MM.1S (cell line): ENCODE measurements at places on chromosomes 6 and 20.
A peak's percentile ranks its signal among the peaks of the same experiment; 100 is the strongest.

GRCh38 chr20:50292079-50292590 lies 101.5 kb downstream of the CEBPB start:
- DNase-seq: no peak

- no peak for DNase-seq
These were observed 1.9 kb upstream of the TJAP1 start for GRCh38 chr6:43475516-43475915.

- no peak for DNase-seq
These were observed 493.5 kb upstream of the FLRT3 start for GRCh38 chr20:14830899-14831298.

DNA sequence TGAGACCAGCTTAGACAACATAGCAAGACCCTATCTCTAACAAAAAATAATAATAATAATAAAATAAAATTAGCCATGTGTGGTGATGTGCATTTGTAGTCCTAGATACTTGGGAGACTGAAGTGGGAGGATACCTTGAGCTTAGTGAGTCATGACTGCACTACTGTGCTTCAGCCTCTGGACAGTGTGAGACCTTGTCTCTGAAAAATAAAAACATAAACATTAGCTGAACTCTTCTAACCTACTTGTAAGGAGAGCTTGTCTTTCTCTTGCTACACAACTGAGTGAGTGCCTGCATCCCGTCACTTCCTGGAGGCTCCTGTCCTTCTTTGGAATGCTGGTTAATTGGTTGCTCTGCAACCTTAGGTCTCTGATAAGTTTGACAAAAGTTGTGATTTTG lies 5.1 kb upstream of the DBNDD2 start:
- DNase-seq: no peak

DNA sequence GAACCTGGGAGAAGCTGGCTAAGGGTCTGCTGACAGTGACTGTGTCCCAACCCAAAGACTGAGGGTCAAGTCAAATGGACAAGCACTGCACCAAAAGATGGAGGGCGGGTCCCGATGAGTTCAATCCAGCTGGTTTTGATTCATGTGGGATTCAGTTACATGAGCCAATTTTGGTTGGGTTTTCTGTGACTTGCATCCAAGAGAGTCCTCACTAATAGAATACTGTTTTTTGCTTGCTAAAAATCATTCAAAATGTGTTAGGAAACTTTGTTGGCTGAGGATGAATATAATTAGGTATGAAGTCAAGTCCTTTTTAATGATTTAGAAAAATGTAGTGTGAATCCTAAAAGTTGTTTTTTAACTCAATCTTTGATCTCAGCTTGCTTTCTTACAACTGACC lies 323.8 kb upstream of the NOX3 start:
- no peak for DNase-seq

GRCh38 chr20:8505476-8506200 lies 373.6 kb downstream of the PLCB1 start:
- no peak for DNase-seq

- DNase-seq: no peak
These were observed 180.1 kb upstream of the RNF24 start for GRCh38 chr20:4195499-4195898.

- peak; percentile 13 for DNase-seq
These were observed 14.8 kb upstream of the FKBP5 start for GRCh38 chr6:35703554-35703953.

DNA sequence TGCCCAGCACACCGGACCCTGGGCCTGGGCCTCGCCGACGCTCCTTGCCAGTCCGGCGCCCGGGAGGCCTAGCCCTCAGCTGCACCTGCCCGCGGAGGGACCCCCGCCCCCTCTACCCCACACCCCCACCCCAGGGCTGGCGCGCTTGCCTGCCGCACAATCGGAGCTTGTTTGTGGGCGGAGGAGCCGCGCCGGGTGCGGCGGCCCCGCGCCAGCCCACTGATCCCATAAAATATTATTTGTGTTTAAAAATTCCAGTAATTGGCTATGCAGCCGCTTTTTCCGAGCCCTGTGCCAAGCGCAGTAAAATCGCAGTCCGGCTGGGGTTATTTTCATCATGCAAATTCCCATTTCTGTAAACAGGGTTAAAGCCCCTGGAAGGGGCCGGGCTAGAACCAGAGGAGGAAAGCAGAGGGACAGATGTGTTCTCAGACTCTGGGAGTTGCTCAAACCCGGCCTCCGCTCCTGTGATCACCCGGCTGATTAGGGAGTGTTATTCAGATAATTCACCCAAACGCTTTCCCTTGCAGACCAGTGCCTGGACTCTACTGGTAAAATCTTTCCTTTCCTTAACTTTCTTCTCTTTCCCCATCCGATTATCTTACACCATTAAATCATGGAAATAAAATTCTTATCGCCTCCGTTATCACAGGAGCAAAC lies 93.1 kb downstream of the NCR2 start:
- no peak for DNase-seq

GRCh38 chr20:49320460-49320859 lies 42.6 kb upstream of the ZNFX1 start:
- DNase-seq: no peak

DNA sequence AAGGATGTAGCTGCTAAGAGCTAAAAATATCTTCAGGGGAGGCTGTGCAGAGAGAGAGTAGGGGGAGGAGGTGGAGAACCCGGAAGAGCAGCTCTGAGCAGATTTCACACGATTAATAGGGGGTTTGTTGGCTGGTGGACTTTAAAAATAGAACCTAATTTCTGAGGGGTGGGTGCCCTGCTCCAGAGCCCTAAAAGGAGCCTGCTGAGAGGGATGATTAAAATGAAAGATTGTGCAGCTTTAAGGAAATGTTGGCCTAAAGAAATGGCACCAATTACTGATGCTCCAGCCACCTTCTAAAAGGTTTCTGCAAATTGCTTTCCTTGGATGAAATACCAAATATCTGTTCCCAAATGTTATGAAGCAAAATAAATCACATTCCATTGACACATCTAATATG lies 202.8 kb upstream of the BTBD3 start:
- DNase-seq: no peak

DNA sequence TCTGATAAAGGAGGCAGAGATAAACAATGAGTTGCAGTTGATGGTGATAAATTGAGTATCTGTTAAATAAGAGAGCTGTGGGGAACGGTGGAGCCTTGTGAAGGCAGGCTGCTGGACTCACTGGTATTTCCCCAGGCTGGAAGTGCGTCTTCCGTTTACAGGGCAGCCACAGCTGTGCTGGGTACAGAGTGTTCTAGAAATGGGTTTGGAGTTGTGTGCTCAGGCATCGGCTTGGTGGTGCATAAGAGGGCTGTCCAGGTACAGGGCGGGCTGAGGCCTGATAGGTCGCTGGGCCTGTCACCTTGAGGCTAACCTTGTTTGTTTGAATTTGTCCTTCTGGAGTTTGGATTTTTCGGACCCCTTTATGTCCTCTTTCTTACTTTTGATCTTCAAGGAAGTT lies 39.3 kb downstream of the ARID1B start:
- DNase-seq: no peak

- no peak for DNase-seq
These were observed 77.8 kb upstream of the TGM3 start for GRCh38 chr20:2217857-2218539.

GRCh38 chr6:105177556-105177955 lies 2.3 kb downstream of the POPDC3 start:
- no peak for DNase-seq

DNA sequence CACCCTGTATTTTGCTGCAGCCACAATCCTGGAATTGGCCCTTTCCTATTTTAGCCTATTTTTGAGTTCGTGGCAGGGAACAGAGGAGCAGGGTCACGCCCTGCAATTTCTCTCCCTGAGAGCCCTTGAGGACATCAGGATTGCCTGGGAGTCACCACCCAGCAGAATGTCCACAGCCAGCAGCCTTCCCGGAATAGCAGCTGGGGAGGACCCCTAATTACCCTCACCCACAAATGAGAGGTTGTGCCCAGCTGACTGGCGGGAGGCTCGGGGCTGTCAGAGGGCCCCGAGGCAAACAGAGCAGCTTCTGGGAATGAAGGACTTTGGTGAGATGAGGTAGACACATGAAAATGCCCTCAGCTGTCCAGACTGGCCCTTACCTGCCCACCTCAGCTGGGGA lies 165.1 kb downstream of the PREX1 start:
- DNase-seq: no peak

GRCh38 chr6:33880766-33881165 lies 77.0 kb upstream of the MLN start:
- no peak for DNase-seq

GRCh38 chr6:12343440-12344162 lies 53.4 kb downstream of the EDN1 start:
- no peak for DNase-seq

GRCh38 chr6:138873191-138873590 lies 77.3 kb downstream of the ECT2L start:
- no peak for DNase-seq

GRCh38 chr6:47804821-47805220 lies 23.0 kb downstream of the OPN5 start:
- DNase-seq: no peak

DNA sequence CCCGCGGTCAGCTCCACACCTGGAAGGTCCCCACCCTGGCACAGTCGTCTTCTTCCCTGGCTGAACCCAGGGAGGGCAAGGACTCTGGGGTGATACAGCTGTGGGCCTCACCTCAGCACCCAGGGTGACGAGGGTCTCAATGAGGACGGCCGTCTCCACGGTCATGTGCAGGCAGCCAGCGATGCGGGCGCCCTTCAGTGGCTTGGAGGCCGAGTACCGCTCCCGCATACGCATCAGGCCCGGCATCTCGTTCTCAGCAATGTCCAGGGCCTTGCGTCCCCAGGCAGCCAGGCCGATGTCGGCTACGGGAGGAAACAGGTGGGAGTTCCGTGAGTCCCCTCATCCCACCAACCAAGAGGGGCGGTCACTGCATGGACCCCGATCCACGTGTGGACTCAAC lies 7.9 kb downstream of the AHCY start:
- DNase-seq: no peak

- DNase-seq: no peak
These were observed 222.6 kb downstream of the OTOR start for GRCh38 chr20:16970776-16971175.

DNA sequence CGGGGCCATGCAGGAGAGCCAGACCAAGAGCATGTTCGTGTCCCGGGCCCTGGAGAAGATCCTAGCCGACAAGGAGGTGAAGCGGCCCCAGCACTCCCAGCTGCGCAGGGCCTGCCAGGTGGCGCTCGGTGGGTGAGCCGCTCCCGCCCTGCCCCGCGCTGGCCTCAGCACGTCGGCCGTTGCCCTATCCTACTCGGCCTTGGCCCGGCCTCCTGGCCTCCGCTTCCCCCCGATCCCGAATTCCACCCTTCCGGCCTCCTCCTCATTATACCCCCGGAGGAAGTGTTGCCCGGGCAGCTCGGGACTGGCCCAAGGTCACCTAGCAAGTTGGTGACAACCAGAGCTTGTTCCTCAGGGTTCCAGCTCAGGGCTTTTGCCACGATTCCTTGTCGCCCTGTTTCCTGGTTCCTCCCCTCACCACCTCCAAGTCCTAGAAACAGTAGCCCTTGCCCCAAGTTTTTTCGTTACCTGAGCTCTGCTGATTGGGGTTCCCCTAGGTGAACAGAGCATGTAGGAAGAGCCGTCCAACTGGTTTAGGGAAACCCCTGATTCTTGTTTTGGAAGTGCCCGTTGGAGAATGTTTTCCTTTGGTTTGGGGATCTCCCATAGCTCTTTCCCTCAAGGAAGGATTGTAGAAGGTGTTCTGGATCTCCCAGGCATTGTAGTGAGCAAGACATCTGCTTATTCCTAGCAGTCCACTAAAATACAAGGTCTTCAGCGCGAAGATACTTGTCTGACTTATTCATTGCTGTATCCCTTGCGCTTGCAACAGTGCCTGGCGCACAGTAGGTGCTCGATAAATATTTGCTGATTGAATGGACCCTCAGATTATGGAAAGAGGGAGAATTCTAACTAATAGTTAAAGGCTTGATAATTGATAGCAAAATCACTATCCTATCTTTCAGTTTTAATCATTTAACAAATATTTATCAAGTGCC lies 641 bp downstream of the ARFGEF2 start:
- DNase-seq: peak; percentile 41

GRCh38 chr20:48949304-48950170 lies 28.0 kb downstream of the ARFGEF2 start:
- DNase-seq: no peak

- DNase-seq: no peak
These were observed 28.0 kb downstream of the DIDO1 start for GRCh38 chr20:62898093-62898964.

DNA sequence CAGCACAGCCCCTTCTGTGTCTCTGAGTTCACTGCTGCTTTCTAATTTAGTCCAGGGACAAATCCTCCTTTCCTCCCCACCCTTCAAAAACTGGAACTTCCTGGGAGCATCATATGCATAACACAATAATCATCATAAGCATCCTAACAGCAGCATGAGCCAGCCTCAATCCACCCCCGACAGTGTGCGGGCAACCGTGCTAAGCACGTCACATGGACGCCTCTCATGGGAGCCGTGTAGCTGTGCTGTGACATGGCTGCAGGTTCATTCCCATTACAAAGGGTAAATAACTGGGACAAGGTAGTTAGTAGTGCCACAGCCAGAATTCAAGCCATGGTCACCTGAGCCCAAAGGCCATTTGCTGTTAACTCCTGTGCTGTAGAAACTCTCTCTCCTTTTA lies 24.5 kb upstream of the ULBP3 start:
- DNase-seq: no peak
